CD4-positive, alpha-beta T cell treated with Interleukin-15 for 4 hours (primary cell): ENCODE measurements at places on chromosomes 2 and 18.

DNA sequence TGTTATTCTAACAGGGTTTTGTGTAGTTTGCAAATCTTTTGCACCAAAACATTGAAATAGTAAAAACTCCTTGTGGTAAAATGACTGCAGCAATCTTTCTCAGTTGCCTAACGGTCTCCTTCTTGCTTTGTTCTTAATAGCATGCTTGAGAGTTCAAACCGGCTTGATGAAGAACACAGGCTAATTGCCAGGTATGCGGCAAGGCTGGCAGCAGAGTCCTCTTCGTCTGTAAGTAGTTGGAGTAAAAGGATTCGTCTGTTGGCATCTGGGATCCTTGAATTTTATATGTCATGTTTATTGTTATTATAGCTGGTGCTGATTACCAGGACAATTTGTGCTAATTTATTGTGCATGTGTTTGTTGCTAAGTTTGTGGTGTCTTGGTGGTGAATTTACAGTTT lies 138.1 kb downstream of the DTNA start:
- no peak for DNase-seq

DNA sequence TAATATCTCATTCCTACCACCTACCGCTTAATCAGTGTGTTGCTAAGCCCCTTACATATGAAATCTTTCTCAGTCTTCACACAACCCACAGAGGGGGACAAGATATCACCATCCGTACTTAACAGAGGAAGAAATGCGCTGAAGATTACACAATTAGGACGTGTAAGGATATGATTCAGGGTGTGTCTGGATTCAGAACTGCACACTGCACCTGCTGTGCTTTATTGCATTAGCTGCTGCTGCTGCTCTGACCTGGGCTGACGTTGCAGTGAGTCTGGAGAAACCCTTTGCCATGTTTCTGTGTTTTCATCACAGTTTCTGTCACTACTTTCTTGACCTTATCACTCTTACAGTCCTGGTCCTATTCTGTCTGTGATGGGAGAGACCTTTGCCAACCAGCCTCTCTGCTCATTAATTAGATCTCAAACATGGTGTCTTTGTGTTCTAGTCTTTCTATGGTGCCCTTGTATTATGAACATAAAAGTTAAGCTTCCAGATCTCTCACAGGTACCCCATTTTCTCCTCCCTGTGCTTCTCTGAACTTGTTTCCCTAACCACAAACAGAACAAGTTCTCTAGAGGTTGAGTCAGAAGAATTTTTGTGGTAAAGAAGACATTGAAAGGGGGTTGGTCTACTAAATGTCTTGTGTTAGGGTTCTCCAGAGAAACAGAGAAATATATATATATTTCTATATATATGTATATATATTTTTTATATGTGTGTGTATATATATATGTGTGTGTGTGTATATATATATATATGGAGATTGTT lies 92.9 kb upstream of the CYP1B1 start:
- no peak for DNase-seq

DNA sequence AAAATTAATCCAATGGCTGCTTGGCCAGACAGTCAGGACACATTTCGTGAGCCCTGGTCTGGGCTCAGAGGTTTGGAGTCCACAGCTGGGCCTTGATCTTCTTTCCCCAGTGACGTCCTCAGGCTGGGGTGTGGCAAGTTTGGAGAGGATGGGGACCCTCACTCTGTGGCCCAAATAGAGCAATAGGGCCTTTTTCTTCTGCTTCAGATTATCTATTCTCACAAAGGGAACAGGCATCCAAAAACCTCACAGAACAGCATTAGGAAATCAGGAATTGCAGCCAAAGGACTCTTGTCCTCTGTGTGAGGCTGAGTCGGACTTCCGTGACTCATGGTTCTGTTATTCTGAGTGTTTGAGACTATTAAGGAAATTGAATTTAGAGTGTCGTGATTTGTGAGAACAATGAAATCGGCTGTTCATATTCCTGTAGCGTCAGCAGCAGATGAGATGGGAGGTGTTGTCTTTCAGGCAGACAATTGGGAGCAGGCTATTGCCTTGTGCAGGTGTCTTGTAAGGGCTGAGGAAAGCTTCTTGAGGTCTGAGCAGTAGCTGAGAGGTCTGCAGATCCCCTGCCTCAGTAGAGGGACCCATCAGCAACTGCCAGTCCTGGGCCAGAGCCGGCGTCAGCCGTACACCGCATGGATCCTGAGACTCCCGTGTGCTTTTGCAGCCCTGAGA lies 113.8 kb downstream of the SH3RF3 start:
- DNase-seq, result no peak

GRCh38 chr18:24019641-24020331 lies 5.2 kb downstream of the TTC39C start:
- DNase-seq, result peak; percentile 92

DNA sequence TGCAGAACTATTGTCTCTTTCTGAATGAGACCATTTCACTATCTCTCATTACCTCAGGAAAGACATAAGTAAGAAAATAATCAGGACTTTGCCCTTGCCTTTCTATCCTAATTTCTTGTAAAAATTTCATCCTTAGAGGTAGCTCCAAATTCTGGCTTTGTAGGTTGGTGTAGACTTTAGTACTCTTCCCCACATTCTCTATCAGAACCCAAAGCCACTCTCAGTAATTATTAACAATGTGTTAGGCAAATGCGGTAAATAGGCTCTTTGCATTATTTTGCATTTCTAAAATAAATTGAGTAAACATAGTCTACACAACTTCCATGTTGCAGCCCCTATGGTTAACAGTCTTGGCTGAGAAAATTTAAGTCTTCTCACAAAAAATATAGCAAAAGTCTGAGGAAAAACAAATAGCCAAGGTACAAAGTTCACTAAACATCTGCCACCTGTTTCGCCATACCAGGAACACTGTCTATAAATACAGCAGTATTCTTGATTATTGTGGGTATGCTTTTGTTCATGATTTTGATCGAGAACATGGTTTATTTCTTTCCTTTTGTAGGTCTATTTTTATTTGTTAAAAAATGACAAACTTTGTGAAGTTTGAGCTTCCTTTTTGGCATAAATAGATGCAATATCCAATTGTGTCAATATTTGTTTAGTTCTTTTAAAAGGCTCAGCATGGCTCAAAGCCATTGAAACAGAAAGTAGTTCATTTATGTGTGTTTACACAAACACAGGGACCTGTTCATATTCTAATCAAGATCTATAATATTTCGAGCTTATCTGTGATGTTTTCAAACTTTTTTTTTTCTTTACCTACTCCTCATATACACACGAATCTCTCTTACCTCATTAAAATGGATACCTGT lies 1061.5 kb downstream of the CNTNAP5 start:
- no peak for DNase-seq

- no peak for DNase-seq
Observed at GRCh38 chr2:140717481-140717880, 1413.3 kb downstream of the LRP1B start.

GRCh38 chr2:20758997-20759396 lies 63.9 kb downstream of the LDAH start:
- no peak for DNase-seq

GRCh38 chr2:222753251-222753824 lies 81.9 kb downstream of the MOGAT1 start:
- DNase-seq, result no peak

GRCh38 chr18:67134911-67135310 lies 381.6 kb downstream of the DSEL start:
- DNase-seq, result no peak

DNA sequence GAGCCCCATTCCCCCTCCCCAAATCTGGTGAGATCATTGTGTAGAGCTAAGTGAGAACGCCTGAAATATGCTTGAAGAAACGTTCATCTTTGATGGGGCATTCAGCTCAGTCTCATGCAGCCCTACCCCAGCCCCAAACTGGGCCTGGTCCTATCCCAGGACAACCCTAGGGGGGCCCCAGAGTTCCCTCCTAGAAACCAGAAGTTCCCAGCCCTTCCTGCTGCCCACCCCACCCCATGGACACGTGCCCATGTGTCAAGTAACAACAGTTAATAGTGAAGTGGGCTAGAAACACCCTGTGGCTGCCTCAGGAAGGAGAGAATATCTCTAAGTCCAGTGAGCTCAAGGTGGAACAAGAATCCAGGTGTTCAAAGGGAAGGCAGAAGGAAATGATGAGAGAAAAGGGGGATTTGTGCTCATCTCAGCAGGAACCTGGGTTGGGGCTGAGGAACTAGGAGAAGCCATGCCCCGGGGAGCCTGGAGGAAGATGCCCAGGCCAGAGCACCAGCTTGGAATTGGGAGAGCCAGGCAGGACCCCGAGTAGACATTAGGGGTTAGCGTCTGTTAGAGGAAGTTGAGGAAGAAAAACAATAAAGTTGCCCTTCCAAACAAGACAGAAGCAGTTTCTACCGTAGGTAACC lies 20.1 kb upstream of the SLC20A1 start:
- DNase-seq, result no peak

DNA sequence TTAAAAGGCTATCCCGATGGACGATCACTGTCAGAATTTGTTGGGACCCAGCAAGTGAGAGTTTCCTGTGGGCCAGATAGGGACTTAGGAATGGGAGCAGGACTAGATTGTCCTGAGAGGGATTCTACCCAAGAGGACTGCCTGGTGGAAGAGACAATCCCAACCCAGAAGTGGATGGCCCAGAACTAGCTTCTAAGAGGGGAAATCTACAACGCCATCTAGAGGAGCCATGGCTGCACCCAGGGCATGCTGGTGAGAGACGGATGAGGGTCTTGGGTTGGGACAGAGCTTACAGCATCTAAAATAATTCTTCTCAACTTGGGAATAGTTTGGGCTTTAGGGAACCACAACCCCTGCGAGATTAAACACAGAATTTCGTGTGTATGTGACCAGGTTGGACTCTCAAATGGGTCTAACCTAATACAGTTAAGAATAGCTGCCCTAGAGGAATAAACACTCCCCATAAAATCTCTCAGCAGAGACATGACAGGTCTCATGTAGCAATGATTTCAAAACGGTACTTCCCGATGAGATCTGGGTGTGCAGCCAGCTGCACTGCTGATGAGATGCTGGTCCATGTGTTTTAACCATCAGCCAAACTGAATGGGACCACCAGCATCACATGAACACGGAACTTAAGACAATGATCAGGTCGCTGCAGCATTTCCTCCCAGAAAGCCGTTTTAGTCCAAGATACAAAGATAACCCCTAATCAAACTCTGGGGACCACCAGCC lies 50.8 kb downstream of the CCBE1 start:
- DNase-seq, result no peak

DNA sequence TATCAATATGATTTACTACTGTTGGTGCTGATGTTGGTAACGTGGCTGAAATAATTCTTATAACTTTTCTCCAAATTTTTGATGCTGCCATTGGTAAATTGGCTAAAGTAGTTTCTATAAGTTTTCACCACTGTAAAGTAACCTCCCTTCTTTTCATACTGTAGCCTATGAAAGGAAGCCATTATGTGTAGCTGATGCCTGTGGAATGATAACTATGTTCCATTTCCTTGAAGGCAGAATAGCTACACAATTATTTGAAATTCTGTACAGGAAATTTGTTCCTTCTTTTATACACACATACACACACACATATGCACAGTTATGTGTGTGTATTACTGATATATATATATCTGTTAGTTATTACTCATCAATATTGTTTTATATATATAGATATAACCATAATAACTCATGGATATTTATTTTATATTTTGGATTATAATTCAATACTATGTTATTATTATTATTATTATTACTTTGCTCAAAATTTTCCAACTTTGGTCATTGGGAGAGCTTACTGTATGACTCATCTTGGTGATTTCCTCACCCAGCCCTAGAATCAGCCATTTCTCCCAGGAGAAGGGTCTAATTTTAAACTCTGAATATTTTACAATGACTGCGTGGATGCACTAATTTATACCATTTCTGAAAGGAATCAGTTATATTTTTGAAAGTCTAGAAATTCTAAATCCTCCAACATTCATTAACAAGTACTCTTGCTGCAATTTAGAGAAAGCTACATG lies 1677.7 kb downstream of the SUCLG1 start:
- DNase-seq, result no peak

DNA sequence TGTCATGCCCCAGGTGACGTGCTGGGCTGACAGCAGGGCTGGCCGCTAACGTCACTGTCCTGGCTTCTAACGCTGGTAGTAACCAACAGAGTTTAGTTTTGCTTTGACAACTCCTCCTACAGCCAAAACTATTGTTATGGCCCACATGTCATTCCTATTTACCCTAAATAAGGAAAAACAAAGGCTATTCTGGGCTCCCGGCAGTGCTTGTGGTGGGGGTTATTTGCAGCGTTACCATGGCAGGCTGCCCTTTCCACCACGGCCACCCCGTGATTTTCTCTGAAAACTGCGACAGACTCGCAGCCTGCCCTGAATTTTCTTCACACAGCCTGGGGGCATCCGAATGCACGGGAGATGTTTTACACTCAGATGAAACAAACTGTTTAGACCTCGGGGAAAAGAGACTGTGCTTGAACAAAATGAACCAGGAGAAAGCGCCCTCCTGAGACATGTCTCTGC lies 115.2 kb downstream of the FAM210A start:
- peak; percentile 19 for DNase-seq

DNA sequence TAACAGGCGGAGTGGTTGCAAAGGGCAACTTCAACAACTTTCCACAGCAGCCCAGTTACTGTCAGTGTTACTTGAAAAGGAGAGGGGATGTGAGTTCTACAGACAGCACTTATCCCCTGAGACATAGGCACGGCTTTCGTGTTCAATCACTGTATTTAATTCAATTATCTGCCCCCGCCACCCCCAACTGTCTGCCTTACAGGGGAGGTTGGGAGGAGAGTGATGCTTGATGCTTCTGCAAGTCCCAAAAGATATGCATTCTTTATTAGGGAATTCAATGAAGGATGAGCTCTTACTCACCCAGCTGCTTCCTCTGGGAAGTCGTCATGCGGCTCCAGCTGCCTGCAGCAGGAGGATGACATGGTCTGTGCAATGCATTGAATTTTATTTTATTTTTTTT lies 639.9 kb downstream of the DCC start:
- DNase-seq, result no peak

DNA sequence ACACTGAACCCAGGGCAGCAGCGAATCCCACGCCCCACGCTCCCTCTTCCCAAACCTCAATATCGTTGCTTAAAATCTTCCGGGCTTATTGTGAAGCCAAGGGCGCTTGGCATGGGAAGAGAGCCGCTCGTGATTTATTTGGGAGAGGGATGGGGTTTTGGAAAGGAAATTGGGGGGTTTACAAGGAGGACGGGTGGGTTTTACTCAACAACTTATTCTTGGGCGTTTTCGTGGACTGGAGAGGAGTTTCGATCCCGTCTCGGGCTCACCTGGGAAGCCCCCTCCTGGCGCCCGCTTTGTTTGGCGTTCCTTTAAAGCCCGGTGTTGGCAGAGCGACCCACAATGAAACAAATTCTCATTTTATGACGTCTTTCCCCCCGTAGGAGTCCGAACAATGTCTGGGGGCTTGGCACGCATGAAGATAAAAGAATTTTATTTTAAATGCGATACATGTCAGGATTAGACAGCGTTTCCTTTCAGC lies 135.3 kb downstream of the INSIG2 start:
- DNase-seq, result no peak

DNA sequence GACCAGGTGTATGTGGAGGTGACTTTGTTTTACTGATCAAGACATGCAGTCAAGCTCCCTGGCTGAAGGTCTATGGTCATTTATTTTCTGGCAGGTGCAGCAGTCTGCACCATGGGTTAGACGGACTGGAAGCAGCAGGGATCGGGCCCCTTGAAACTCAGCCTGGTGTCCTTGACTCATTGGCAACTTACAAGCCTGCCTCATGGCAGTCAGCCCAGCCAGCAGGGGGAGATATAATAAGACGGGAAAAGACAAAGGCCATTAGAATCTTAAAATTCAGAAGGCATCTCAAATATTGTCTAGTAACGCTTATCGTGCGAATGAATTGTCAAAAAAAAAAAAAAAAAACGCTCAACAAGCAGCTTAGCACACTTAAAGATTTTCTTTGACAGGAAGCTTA lies 308.2 kb downstream of the EN1 start:
- DNase-seq, result no peak

- peak; percentile 9 for DNase-seq
Observed at GRCh38 chr2:241804326-241805229, 4.4 kb upstream of the NEU4 start.
